ENCODE measurements at places on chromosomes 2 and 18.
A peak's percentile ranks its signal among the peaks of the same experiment; 100 is the strongest.

DNA sequence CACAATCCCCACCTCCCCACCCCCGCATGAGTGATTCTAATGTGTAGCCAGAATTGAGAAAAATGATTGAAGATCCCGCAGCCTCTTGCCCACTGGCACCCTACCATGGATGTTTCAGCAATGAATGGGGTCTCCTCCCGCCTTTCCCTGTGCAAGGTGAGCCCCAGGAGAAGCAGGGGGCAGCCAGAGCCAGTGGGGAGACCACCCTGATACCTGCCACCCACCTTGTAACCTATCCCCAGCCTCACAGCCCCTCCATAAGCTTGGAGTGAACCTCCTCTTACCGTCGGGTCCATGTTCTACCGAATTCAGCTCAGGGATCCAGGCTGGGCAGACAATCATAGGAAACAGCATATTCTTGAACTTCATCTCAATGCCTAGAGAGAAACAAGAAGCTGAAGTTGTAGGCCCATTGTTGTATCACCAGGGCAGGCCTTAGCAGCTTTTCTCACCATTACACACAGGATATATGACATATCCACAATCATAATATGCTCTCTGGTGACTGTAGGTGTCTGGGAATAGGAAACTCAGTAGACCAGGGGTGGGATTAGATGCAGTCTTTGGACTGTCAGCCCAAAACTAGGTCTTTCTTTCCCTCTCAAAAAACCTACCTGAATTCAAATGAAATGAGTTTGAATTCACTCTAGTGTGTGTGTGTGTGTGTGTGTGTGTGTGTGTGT, 30.9 kb downstream of the XDH start:
- DNase-seq: no peak

GRCh38 chr2:18814387-18814786, 225.0 kb upstream of the NT5C1B start:
- DNase-seq: no peak

GRCh38 chr2:84393829-84394228, 65.3 kb downstream of the SUCLG1 start:
- DNase-seq: no peak

- DNase-seq: no peak
These were observed 7.4 kb downstream of the DYSF start for GRCh38 chr2:71460595-71461303.

GRCh38 chr2:72165792-72166191, 18.1 kb upstream of the CYP26B1 start:
- DNase-seq: no peak

DNA sequence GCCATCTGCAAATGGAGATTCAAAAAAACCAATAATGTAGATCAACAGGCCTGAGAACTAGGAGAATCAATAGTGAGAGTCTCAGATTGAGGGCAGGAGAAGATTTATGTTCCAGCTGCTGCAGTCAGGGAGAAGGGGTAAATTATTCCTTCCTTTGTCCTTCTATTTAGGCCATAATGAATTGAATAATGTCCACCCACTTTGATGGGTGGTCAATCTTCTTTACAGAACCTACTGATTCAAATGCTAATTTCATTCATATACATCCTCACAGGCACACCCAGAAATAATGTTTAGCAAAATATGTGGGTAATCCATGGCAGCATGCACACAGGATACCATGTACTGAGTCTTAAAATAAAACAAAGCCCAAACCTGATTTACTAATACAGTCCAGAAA, 695.3 kb upstream of the REG3G start:
- no peak for DNase-seq

- no peak for DNase-seq
These were observed 131.7 kb downstream of the GCA start for GRCh38 chr2:162475661-162476060.

DNA sequence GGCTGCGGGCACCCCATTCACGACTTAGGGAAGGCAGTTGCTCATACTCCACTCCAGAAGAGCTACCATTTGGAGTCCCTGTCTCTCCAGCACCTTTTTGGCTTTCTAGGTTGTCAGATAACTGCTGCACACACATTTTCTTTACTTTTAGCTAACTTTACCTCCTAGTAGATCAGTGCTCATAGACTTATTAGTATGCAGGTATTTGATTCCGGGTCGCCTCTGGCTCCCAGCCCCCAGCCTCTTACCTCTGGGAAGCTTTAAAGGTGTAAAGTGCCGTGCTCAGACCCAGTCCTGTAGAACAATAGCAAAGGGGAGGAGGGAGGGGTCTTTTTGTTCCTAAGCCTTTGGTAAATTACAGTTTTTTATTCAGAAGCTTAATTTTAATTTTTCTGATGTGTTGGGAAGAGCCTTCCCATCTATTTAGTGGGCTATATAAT, 102.9 kb downstream of the SPTBN1 start:
- no peak for DNase-seq

DNA sequence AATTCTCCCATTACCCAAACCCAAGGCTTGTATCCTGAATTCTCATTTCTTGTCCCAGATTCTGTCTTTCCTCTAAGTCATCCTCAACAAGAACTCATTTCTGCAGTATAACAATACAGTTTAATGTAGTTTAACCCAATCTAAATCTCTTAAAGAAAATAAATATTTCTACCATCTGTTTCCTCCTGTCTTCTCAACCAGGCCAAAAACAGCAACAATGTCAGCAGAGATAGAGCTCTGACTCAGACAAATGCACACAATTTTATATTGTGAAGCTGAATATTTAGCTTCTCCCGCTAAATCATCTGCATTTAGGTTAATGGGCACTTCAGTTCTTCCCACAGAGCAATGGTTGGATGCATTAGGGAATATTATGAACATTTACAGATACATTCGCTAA, 35.7 kb upstream of the KYNU start:
- DNase-seq: no peak

DNA sequence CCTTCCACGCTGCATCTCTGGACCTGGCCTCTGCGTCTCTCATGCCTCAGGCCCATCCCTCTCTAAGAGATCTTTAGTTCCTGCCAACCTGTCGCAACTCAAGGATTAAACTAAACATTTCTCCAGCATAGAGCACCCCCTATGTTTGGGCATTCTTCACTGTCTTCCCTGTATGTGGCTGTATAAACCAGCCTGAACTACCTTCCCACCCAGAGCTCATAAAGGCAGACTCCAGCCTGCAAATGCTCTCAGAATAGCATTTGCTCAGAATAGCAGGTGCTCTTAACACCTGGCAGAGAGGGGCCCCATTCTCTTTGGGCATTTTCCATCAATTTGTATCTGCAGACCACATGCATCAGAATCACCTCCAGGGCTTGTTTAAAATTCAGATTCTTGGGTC, 83.4 kb downstream of the EHD3 start:
- DNase-seq: no peak

DNA sequence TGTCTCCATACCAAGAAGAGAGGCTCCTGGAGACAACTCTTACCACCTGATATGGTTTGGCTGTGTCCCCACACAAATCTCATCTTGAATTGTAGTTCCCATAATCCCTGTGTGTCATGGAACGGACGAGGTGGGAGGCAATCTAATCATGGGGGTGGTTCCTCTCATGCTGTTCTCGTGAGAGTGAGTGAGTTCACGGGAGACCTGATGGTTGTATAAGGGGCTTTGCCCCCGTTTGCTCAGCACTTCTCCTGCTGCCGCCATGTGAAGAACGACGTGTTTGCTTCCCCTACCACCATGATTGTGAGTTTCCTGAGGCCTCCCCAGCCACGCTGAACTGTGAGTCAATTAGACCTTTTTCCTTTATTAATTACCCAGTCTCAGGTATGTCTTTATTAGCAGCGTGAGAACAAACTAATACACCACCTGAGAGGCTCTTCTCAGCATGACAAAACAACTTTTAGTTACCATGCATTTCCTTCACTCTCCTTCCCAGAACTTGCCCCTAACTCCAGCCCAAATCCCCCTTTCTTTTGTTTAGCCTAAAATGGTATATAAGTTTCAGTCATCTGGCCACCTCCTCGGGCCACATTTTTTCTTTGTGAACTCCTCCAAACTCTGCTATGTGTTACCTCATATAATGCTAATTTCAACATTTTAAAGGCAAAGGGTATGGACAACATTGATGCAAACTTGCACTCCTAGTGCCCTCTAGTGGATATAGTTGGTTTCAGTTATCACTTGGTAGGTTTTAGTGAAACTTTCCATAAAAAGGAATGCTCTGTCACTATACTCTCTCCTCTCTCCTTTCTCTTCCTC, 58.6 kb upstream of the SLC25A52 start:
- DNase-seq: no peak

DNA sequence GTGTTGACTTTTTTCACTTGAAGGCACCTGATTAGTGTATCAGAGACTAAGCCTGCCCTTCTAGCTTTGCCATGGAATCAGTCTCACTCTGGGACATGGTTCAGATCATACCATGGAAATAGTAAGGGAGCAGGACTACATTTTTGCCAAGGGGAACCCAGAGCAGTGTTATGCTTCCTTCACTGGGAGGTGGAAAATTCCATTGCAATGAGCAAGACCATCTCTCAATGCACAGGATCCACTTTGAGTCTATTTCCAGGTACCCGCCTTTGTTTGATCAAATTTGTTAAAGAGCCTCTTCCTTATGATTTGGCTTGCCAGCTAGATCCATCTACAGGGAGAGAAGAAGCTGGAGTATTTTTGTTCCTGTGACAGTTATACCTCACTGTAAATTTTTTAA, 395.8 kb downstream of the MTX2 start:
- DNase-seq: no peak

DNA sequence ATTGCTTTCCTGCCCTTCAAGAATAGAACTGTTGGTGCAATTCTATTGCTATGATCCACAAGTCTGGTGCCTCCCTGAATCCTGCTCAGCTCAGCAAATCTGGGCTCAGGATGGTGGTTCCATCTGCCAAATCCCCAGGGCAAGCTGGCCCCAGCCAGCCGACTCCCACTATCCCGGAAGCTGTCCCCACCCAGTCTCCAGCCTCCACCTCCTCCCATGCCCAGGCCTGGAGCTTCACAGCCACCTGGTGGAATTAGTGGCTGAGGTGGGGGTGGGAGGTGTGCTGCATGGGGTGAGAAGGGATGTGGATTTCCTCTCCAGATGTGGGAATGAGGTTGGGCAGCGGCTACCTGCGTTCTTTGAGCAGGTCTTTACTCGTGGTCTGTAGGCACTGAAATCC, 119.3 kb upstream of the SMAD2 start:
- no peak for DNase-seq

- no peak for DNase-seq
These were observed 120.1 kb downstream of the ANTXR1 start for GRCh38 chr2:69132960-69133590.

GRCh38 chr2:31812051-31812798, 198.6 kb downstream of the MEMO1 start:
- DNase-seq: no peak

DNA sequence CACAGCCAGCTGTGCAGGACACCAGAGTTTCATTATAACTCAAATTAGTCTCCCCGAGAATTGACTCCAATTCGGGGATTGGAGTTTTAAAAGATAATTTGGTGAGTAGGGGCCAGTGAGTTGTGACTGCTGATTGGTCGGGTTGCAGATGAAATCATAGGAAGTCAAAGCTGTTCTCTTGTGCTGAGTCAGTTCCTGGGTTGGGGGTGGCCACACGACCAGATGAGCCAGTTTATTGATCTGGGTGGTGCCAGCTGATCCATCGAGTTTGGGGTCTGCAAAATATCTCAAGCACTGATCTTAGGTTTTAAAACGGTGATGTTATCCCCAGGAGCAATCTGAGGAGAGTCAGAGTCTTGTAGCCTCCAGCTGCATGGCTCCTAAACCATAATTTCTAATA, 82.7 kb upstream of the SLC66A3 start:
- no peak for DNase-seq

- no peak for DNase-seq
These were observed 49.6 kb downstream of the ZEB2 start for GRCh38 chr2:144470334-144470733.

- DNase-seq: no peak
These were observed 672.9 kb upstream of the ACVR2A start for GRCh38 chr2:147171941-147172340.

GRCh38 chr2:212097001-212097400, 441.6 kb downstream of the ERBB4 start:
- no peak for DNase-seq

GRCh38 chr2:231244382-231245248, 46.2 kb downstream of the ARMC9 start:
- DNase-seq: no peak

GRCh38 chr2:197134206-197134605, 176.4 kb downstream of the ANKRD44 start:
- no peak for DNase-seq

DNA sequence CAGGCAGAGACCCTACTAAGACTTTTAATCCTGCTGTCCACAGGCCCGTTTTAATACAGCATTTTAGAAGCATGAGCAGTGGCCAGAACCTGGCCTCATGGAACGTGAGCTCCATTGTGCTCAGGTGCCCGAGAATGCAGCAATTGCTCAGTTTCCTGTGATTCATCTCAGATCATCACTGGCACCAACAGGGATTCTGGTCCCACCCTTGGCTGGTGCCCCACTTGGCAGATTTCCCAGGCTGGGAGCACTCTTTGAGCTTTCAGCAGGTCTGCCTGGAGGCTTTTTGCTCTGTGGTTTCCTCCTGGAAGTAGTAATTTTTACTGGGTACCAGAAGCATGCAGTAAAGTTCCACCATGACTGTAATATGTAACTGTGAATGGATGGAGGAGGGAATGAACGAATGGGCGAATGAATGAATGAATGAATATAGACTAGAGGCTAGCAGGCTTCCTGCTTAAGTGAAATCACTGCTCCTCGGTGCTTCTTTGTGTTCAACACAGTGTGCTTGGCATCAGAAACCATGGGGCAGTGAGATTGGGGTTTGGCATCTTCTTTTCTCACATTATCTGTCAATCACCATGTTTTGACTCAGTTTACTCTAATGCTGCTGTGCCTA, 312.9 kb downstream of the PRKCE start:
- no peak for DNase-seq

GRCh38 chr2:64541547-64541946, 17.4 kb downstream of the AFTPH start:
- DNase-seq: no peak

- peak; percentile 53 for DNase-seq
These were observed 111.3 kb downstream of the ESCO1 start for GRCh38 chr18:21489119-21489750.

DNA sequence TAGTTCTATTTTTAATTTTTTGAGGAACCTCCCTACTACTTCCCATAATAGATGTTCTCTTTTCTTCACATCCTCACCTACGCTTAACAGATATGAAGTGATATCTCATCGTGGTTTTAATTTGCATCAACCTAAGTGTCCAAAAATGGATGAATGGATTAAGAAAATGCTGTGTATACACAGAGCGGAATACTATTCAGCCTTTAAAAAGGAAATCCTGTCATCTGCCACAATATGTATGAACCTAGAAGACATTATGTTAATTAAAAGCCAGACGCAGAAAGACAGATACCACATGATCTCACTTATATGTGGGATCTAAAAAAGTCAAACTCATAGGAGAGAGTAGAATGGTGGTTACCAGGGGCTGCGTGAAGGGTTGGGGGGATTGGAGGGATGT, 113.0 kb downstream of the PTRHD1 start:
- DNase-seq: no peak

- DNase-seq: no peak
These were observed 47.2 kb downstream of the VIL1 start for GRCh38 chr2:218465987-218466633.

- DNase-seq: no peak
These were observed 205.2 kb upstream of the HDAC4 start for GRCh38 chr2:239605976-239606375.

GRCh38 chr18:13760047-13760446, 33.6 kb downstream of the RNMT start:
- no peak for DNase-seq

- no peak for DNase-seq
These were observed 694 bp downstream of the CFAP36 start for GRCh38 chr2:55519938-55520885.

GRCh38 chr2:83081826-83082690, 1377.0 kb downstream of the SUCLG1 start:
- peak; percentile 15 for DNase-seq

- no peak for DNase-seq
These were observed 4.7 kb downstream of the GLI2 start for GRCh38 chr2:120740375-120740764.

Data from endothelial cell (in vitro differentiated cells).